Fibroblast of lung (primary cell): ENCODE measurements at places on chromosomes 1 and 21. TPM values are rescaled to one million over a fixed set of nuclear protein-coding genes. Genes with fewer than 3 reads are reported as not detected.
A peak's percentile ranks its signal among the peaks of the same experiment; 100 is the strongest.

Gene CYP4Z1
- total RNA-seq: not detected in 2 replicates

DNA sequence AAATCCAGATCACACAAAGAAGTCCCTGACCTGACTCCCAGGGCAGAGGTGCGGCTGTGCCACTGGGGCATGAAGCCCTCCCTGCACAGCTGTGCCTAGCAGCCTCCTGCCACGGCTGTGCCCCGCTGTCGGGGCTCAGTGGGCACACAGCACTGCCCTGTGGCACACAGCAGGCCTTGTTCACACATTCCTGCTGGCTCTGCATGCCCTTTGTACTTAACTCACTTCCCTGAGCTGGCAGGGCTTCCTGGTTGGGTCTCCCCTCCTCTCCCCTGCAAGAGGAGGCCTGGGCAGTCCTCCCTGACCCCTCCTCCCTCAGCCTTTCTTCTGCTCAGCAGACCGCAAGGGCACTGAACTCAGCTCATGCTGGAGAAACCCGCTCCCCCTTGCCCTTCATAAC is 14.8 kb downstream of the LHX4 start:
- H3K36me3 ChIP-seq: no peaks in the 10 kb centered on the region
- H3K4me1 ChIP-seq: no peaks in the 10 kb centered on the region
- DNase-seq: no peak
- no peak overlapping the region for H3K27ac ChIP-seq

Gene DYNLT5
- total RNA-seq: under 0.01 and 0.50 TPM in 2 replicates

DNA sequence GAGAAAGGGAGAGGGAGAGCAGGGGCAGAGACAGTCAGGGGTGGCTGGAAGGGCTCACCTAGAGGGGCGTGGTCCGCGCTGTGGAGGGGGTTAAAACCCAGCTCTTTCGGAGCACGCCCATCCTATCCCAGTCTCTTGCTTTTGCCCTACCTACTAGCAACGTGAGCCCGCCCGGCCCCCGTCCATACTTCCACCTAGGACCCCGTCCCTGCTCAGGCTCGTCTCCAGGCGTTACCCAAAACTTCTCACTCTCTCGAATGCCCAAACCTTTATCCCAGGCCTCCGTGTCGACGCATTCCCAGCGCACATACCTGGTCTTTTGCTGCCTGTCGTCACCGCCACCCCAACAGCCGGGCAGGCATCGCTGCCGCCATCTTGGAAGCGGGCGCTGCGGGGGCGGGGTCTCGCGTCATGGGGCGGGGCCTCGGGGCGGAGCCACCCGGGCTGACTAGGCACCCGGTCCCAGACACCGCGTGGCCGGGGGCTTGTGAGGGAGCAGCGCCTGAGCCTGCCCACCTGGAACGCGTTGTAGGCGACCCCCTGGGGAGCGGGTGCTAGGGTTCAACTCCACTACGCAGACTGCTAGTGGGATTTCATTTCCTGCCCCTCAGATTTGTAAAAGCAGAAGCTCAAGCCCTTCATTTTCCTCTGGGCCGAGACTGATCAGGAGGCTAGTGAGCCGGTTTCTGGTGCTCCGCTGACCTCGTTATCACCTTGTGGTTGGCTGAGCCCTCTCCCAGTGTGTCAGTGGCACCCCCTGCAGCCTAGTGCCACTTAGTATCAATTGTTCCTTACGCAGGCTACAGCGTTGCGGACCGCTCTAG is at the start of gene B4GALT3:
TSS of gene B4GALT3 (minus strand) at position 396 of the 824 bp plus-strand sequence. CDS start 1,447 bp downstream, outside the sequence.
- no peaks in the 10 kb centered on the region for H3K27me3 ChIP-seq
- H3K4me1 ChIP-seq: peaks cover 11% of the 10 kb centered on the region
- peak; percentile 70 for DNase-seq

- peak overlapping the region; percentile 99 for H3K27ac ChIP-seq
- H3K4me3 ChIP-seq: peak overlapping the region; percentile 89
- no peak for DNase-seq
- no peaks in the 10 kb centered on the region for H3K36me3 ChIP-seq
- H3K4me1 ChIP-seq: no peaks in the 10 kb centered on the region
Measured at GRCh38 chr1:62435231-62436038, 1.4 kb upstream of the USP1 start.

DNA sequence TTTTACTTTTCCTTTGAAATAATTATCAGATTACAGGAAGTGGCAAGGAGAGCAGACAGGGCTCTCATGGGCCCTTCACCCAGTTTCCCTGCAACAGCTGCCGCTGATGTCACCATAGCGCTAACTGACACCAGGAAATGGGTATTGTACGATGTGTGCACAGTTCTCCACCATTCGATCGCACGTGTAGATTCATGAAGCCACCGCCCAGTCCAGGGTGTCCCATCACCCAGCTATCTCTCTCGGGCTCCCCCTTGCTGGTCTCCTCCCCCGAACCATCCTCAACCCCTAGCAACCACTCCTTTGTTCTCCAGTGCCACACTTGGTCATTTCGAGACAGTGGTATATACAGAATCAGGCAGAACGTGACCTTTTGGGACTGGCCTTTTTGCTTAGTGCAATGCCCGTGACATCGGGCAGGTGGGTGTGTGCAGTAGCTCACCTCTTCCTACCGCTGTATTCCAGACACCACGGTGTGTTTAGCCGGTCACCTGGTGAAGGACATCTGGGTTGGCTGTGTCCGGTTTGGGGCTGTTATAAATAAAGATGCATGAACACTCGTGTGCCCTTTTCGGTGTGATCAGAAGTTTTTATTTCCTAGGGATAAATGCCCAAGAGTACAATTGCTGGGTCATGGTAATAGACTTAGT is 118.4 kb downstream of the CRYAA start:
- H3K36me3 ChIP-seq: no peaks in the 10 kb centered on the region
- DNase-seq: no peak
- no peaks in the 10 kb centered on the region for H3K4me1 ChIP-seq
- H3K4me3 ChIP-seq: no peak overlapping the region

DNA sequence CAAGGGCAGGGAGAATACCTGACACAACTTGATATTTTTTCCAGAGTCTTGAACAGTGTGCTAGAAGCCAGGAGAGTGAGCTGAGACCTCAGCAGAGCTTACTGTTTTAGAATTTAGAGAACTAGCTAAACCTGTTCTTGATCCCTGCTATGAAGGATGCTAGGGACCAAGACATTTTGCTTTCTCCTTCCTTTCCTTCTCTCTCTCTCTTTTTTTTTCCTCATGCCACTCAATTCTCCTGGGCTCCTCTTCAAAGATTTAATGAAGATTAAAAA is 99.0 kb downstream of the NGF start:
- H3K4me1 ChIP-seq: peaks cover 6% of the 10 kb centered on the region
- peak overlapping the region; percentile 34 for H3K27ac ChIP-seq
- H3K36me3 ChIP-seq: no peaks in the 10 kb centered on the region
- no peaks in the 10 kb centered on the region for H3K27me3 ChIP-seq

- peaks cover 3% of the 10 kb centered on the region for H3K36me3 ChIP-seq
- no peak overlapping the region for H3K4me3 ChIP-seq
- H3K27me3 ChIP-seq: no peaks in the 10 kb centered on the region
- DNase-seq: no peak
Measured at GRCh38 chr1:33005838-33006421, 30.8 kb downstream of the AK2 start.

Gene PRAMEF18
- not detected in 2 replicates for total RNA-seq

DNA sequence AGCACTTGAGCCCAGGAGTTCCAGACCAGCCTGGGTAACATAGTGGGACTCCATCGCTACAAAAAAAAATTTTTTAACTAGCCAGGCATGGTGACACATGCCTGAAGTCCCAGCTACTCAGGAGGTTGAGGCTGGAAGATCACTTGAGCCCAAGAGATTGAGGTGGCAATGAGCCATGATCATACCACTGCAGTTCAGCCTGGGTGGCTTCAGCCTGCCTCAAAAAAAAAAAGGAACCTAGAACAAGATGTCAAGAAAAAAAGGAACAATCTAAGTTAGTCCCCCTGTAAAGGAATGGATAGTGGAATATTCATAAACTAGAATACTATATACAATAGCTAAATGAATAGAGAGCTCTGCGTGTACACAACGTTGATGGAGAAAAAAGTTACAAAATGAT is 14.4 kb downstream of the NSL1 start:
- H3K27me3 ChIP-seq: no peaks in the 10 kb centered on the region
- peaks cover 2% of the 10 kb centered on the region for H3K36me3 ChIP-seq
- H3K27ac ChIP-seq: no peak overlapping the region
- H3K4me3 ChIP-seq: no peak overlapping the region

DNA sequence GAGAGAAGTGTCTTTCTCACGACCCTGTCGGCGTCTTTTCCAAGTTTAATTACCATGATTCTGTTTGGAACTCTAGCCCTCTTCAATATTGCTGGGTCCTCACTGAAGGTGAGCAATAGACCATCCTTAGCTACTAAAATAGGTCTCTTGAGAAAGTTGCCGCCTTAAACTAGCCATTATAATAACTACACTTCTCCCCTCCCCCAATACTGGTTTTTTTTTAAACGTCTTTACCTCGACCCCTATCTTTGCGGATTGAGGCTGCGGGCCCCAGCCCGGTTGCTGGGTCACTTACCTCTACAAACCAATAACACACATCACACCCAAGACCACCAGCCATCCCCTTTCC is 672 bp downstream of the ENSA start:
- H3K4me1 ChIP-seq: no peaks in the 10 kb centered on the region
- no peak for DNase-seq
- H3K4me3 ChIP-seq: peak overlapping the region; percentile 87
- peaks cover 11% of the 10 kb centered on the region for H3K36me3 ChIP-seq
- no peaks in the 10 kb centered on the region for H3K27me3 ChIP-seq

Gene FAM151A
- total RNA-seq: not detected in 2 replicates

Gene MSH4
- 0.66 and 0.77 TPM in 2 replicates for total RNA-seq

GRCh38 chr1:156468693-156469345 is 31.8 kb downstream of the MEF2D start:
- no peaks in the 10 kb centered on the region for H3K27me3 ChIP-seq
- H3K36me3 ChIP-seq: peaks cover 33% of the 10 kb centered on the region
- DNase-seq: no peak

Gene C1orf87
- under 0.01 and 0.50 TPM in 2 replicates for total RNA-seq

- no peaks in the 10 kb centered on the region for H3K36me3 ChIP-seq
- no peak overlapping the region for H3K27ac ChIP-seq
- H3K4me1 ChIP-seq: no peaks in the 10 kb centered on the region
- H3K27me3 ChIP-seq: no peaks in the 10 kb centered on the region
- DNase-seq: no peak
Measured at GRCh38 chr1:175935566-175936115, 192.2 kb upstream of the TNR start.

Gene CD55
- total RNA-seq: 17.7 and 46.1 TPM in 2 replicates

Gene GJA4
- not detected in 2 replicates for total RNA-seq

DNA sequence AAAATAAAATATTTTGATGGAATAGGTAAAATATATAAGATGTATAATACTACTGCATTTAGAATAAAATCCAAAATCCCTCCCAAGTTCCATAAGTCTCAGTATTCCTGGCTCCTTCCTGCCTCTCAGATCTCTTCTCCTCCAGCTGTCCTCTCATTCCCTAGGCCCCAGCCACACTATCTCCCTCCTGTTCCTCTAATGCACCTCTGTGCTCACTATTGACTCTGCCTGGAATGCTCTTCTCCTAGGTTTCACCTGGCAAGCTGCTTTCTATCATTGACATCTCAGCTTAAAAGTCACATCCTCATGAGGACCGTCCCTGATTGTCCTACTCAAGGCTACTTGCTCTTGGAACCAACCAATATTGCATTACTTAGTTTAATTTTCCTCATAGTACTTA is 7.2 kb downstream of the NME7 start:
- no peaks in the 10 kb centered on the region for H3K36me3 ChIP-seq
- H3K27ac ChIP-seq: no peak overlapping the region
- no peaks in the 10 kb centered on the region for H3K27me3 ChIP-seq

- H3K36me3 ChIP-seq: no peaks in the 10 kb centered on the region
- H3K27ac ChIP-seq: no peak overlapping the region
- H3K4me3 ChIP-seq: no peak overlapping the region
- no peaks in the 10 kb centered on the region for H3K27me3 ChIP-seq
Measured at GRCh38 chr1:217524787-217525520, 105.9 kb downstream of the GPATCH2 start.

- no peak overlapping the region for H3K4me3 ChIP-seq
- H3K27ac ChIP-seq: no peak overlapping the region
- H3K27me3 ChIP-seq: peaks cover 3% of the 10 kb centered on the region
- DNase-seq: no peak
Measured at GRCh38 chr1:162316187-162316586, 60.5 kb downstream of the SPATA46 start.

- DNase-seq: peak; percentile 100
- no peaks in the 10 kb centered on the region for H3K36me3 ChIP-seq
- no peak overlapping the region for H3K4me3 ChIP-seq
- H3K27ac ChIP-seq: peak overlapping the region; percentile 81
Measured at GRCh38 chr1:7401814-7402547, 369.1 kb upstream of the VAMP3 start.

GRCh38 chr1:41767534-41768525 is 150.9 kb downstream of the HIVEP3 start:
- no peaks in the 10 kb centered on the region for H3K36me3 ChIP-seq
- no peak overlapping the region for H3K27ac ChIP-seq
- no peak overlapping the region for H3K4me3 ChIP-seq
- peaks cover 2% of the 10 kb centered on the region for H3K4me1 ChIP-seq

- peaks cover 6% of the 10 kb centered on the region for H3K4me1 ChIP-seq
- H3K4me3 ChIP-seq: peak overlapping the region; percentile 9
- no peaks in the 10 kb centered on the region for H3K36me3 ChIP-seq
- peak; percentile 97 for DNase-seq
- no peak overlapping the region for H3K27ac ChIP-seq
Measured at GRCh38 chr1:63731117-63732043, 42.4 kb upstream of the ROR1 start.

Gene DISP1
- 3.1 and 5.9 TPM in 2 replicates for total RNA-seq

Gene NEGR1
- total RNA-seq: 0.77 and 3.1 TPM in 2 replicates

GRCh38 chr1:76198452-76198851 is 123.9 kb downstream of the ST6GALNAC3 start:
- H3K27ac ChIP-seq: no peak overlapping the region
- H3K4me3 ChIP-seq: no peak overlapping the region
- H3K36me3 ChIP-seq: no peaks in the 10 kb centered on the region
- H3K27me3 ChIP-seq: no peaks in the 10 kb centered on the region

- no peaks in the 10 kb centered on the region for H3K27me3 ChIP-seq
- DNase-seq: peak; percentile 97
- no peaks in the 10 kb centered on the region for H3K36me3 ChIP-seq
- peak overlapping the region; percentile 91 for H3K27ac ChIP-seq
- no peak overlapping the region for H3K4me3 ChIP-seq
- H3K4me1 ChIP-seq: peaks cover 29% of the 10 kb centered on the region
Measured at GRCh38 chr1:203512848-203513584, 19.1 kb downstream of the OPTC start.

DNA sequence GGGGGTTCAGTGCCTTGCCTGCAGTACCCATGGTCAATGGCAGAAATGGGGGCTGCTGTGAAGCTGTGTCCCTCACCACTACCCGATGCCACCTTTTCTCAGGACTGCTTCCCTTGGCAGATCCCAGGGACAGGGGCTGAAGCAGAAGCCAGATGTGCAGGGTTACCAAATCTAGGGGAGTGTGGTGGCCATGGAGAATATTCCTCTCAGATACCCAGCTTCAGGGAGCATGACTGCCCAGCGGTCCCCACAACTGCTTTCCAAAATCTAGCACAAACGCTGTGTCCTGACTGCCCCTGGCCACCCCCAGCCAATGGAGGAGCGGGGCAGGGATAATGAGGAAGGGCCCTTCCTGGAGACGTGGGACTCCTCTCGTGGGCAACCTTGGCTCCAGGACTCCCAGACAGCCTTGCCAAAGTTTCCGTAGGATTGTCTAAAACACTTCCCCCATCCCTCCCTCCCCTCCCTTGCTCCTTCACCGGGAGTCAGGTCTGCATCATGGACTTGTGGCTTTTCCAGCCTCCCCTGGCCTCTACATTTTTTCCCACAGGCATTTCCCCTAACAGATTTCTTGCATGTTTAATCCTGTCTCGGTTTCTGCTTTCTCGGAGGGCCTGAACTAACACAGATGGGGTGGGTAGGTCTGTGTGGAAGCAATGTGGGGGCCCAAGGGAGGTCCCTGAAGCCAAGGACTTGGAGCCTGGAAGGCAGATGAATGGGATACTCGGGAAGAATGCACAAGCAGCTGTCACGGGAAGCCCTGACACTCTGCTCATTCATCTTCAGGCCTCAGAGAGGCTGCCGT is 80.5 kb downstream of the OMA1 start:
- no peaks in the 10 kb centered on the region for H3K36me3 ChIP-seq
- no peaks in the 10 kb centered on the region for H3K27me3 ChIP-seq
- H3K4me3 ChIP-seq: no peak overlapping the region
- DNase-seq: no peak
- H3K4me1 ChIP-seq: no peaks in the 10 kb centered on the region
